ENCODE measurements at places on chromosomes 1 and 21. TPM values are rescaled to one million over a fixed set of nuclear protein-coding genes. Genes with fewer than 3 reads are reported as not detected.
A peak's percentile ranks its signal among the peaks of the same experiment; 100 is the strongest.

Gene CLCA4
- not detected for total RNA-seq

Gene THEM5
- not detected for total RNA-seq

Gene KIF2C
- total RNA-seq: 0.23 TPM

Gene BECN2
- total RNA-seq: not detected

Gene CACNA1S
- 0.05 TPM for total RNA-seq

Gene RORC
- total RNA-seq: 22.3 TPM

Gene RPE65
- not detected for total RNA-seq

Gene CELA3B
- total RNA-seq: not detected

DNA sequence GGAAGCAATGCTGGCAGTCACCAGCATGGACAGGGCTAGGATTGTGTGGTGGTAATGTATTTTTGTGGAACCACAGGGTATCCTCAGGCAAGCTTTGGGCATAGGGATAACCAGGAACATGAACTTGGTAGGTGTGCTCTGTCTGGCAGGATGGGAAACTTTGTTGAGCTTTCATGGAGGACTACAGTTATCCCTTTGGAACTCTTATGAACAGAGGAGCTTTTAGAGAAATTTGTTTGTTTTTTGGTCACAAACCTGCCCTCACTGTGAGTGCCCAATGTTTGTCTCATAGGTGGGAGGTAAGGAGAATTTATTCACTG is 54.4 kb downstream of the MACF1 start:
- no peak overlapping the region for H3K4me3 ChIP-seq
- H3K27me3 ChIP-seq: no peaks in the 10 kb centered on the region
- peaks cover 12% of the 10 kb centered on the region for H3K4me1 ChIP-seq
- no peak overlapping the region for H3K27ac ChIP-seq
- H3K36me3 ChIP-seq: no peaks in the 10 kb centered on the region
- no peak for DNase-seq

GRCh38 chr1:37047542-37047941 is 13.2 kb upstream of the GRIK3 start:
- no peak overlapping the region for H3K4me3 ChIP-seq
- H3K4me1 ChIP-seq: no peaks in the 10 kb centered on the region
- no peaks in the 10 kb centered on the region for H3K27me3 ChIP-seq
- no peak overlapping the region for H3K27ac ChIP-seq

- H3K36me3 ChIP-seq: no peaks in the 10 kb centered on the region
- no peak for DNase-seq
- H3K27me3 ChIP-seq: no peaks in the 10 kb centered on the region
Measured at GRCh38 chr1:54325284-54325683, 80.9 kb downstream of the SSBP3 start.

DNA sequence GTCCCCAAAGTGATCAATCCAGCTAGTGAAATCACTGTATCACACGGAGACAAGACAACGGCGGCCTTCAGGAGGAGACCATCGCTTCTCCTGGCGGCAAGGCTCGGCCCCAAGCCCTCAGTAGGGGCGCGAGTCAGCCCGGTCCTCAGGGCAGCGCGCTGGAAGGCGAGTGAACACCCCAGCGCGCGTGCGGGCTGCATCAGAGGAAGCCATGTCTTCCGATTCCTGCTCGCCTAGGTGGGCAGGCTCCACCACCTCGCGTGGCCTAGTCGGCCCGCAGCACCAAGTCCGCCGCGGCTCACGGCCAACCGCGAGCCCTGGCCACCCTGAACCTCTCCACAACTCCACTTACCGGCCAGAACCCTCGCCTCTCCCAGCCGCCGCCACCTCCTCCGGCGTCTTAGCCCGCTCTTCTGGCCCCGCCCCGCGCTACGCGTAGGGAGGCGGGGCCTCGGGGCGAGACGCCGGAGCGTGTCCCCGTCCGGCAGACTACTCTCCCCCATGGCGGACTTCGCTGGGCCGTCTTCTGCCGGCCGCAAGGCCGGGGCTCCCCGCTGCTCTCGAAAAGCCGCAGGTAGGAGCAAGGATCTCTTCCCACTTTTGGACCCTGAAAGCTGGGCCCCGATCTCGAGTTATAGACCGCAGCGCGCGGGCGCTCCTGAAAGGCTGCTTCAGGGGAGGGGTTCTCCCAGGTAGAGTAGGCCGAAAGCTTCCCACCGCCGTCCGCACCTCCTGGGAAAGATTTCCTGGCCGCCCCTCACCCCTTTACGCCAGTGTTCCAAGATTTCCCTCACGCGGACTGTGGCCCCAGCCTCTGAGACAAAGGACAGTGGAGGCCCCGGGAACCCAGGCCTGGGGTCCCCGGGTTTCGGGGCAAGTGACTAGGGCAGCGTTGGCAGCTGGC is at the start of the genes GLMN and RPAP2:
Gene GLMN, minus strand, starts transcription at position 415 of the 904 bp plus-strand sequence. CDS start 988 bp downstream, outside the sequence.
Gene RPAP2, plus strand, starts transcription at position 487 of the 904 bp plus-strand sequence. Its CDS starts 15 bp downstream, at position 502.
- H3K27ac ChIP-seq: peak within 1 kb of the TSS; percentile 79
- H3K36me3 ChIP-seq: no peaks in the 10 kb centered on the region
- H3K4me1 ChIP-seq: peaks cover 5% of the 10 kb centered on the region
- peak; percentile 77 for DNase-seq
- peak within 1 kb of the TSS; percentile 66 for H3K4me3 ChIP-seq
- H3K27me3 ChIP-seq: no peaks in the 10 kb centered on the region

DNA sequence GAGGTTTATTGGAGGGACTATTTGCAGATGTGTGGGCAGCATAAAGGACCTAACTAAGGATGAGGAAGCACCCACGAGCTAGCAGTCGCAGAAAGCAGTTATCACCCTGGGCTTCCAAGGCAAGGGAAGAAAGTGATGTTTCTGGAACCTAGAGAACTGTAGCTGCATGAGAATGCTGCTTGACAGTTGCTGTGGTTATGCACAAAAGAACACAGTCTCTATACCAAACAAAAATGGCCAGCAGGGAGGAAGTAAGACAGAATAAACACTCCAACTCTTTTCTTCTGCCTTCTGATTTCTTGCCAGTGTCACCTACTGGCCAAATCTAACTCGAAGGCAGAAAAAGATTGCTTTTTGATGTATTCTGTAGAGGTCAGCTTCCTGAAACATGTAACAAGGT is 190.2 kb downstream of the RASAL2 start:
- H3K4me1 ChIP-seq: no peaks in the 10 kb centered on the region
- H3K27ac ChIP-seq: no peak overlapping the region
- H3K4me3 ChIP-seq: no peak overlapping the region
- H3K27me3 ChIP-seq: no peaks in the 10 kb centered on the region
- no peak for DNase-seq

DNA sequence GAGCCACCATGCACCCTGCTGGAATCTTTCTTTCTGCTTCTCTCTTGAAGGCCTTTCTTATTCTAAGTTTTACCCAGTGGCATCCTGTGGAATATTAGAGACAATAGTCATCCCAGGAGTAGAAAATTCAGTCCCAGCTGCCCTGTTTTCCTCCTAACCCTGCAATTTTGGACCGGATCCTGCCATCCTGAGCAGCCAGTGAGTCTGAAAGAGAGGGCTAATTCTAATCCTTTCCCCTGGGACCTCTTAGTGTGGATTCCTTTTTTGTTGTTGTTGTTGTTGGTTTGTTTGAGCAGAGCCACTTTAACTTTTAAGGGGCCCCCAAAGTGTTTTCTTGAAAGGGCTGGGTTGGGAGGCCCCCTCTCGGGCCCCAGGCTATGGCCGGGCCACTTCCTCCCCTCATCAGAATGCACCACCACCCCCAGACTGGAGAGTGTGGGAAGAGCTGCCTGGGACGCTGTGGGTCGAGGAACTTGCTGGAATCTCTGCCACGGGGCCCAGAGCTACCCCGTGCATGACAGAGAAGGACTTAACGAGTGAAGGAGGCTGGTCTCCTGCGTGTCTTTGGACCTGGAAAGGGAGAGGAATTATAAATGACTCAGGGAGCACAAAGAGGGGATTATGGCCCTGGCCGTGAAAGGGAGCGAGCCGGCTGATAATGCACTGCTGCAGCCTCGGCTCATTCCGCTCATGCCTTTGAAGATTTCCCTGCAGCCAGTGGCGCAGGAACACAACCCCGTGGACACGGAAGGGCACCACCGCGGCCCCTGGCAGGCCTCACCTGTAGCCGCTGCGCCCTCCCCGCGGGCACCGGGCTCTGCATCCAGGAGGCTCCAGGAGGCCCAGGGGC is 81.0 kb upstream of the AKT3 start:
- no peaks in the 10 kb centered on the region for H3K4me1 ChIP-seq
- H3K36me3 ChIP-seq: no peaks in the 10 kb centered on the region
- no peaks in the 10 kb centered on the region for H3K27me3 ChIP-seq
- no peak for DNase-seq

GRCh38 chr21:38294609-38295008 is 37.8 kb downstream of the KCNJ15 start:
- H3K4me1 ChIP-seq: no peaks in the 10 kb centered on the region
- H3K27me3 ChIP-seq: no peaks in the 10 kb centered on the region
- no peak overlapping the region for H3K4me3 ChIP-seq
- no peak overlapping the region for H3K27ac ChIP-seq
- H3K36me3 ChIP-seq: no peaks in the 10 kb centered on the region

DNA sequence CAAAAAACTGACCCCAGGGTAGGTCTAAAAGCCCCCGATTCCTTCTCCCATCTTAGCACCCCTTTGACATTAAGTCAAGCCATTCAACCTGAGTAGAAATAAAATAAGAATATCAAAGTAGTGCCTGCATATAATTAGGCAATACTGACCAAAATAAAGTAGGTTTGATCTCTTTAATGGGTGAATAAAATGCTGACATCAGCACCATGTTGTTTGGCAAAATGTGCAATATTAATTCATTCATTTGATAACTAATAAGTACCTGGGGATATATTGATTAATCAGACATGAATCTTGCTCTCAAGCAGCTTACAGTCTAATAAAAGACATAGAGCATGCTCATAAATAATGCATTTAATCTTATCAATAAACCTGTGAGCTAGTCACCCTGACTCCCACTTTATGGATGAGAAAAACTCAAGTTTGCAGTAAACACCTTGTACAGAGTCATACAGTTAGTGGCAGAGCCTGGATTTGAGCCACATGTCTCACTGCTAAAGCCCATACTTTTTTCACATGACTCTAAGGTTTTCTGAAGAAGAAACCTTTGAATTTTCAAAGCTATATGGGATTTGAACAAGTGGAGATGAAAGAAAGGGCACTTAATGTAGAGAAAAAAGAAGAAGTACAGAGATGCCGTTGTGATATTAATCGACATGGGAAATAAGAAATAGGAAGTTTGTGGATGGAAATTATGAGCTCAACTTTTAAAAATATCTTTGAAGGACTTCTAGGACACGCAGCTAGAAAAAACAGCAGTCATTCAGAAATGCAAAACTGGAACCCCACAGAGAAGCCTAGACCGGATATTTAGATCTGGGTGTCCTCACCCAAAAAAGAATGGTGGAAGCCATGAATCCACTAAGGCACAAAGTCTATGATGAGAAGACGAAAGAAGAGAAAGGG is 183.9 kb downstream of the TOMM20 start:
- no peak overlapping the region for H3K27ac ChIP-seq
- no peaks in the 10 kb centered on the region for H3K4me1 ChIP-seq
- H3K4me3 ChIP-seq: no peak overlapping the region
- no peak for DNase-seq
- no peaks in the 10 kb centered on the region for H3K27me3 ChIP-seq
- H3K36me3 ChIP-seq: no peaks in the 10 kb centered on the region

- no peak for DNase-seq
- H3K4me3 ChIP-seq: no peak overlapping the region
- no peak overlapping the region for H3K27ac ChIP-seq
- no peaks in the 10 kb centered on the region for H3K36me3 ChIP-seq
Measured at GRCh38 chr21:32364387-32364786, 28.4 kb downstream of the URB1 start.

- no peak for DNase-seq
- no peaks in the 10 kb centered on the region for H3K36me3 ChIP-seq
- H3K27me3 ChIP-seq: no peaks in the 10 kb centered on the region
- no peak overlapping the region for H3K4me3 ChIP-seq
Measured at GRCh38 chr1:227944090-227944930, 3.4 kb downstream of the WNT9A start.

DNA sequence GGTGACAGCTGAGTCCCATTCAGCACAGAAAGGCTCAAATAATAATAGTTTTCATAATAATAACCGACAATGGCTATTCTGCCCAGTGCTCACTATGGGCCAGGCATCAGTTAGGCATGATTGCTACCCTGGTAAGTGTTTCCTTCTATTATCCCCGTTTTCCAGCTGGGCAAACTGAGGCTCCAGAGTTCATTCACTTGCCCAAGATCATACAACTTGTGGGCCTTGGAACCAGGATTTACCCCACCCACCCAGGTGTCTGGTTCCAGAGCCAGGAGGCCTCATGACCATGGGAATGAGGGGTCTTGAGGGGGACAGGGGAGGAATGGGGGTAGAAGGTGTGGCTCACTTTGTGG is 518 bp downstream of the PLOD1 start:
- H3K27ac ChIP-seq: peak overlapping the region; percentile 64
- H3K4me1 ChIP-seq: peaks cover 17% of the 10 kb centered on the region
- H3K4me3 ChIP-seq: peak overlapping the region; percentile 87
- DNase-seq: no peak
- H3K27me3 ChIP-seq: no peaks in the 10 kb centered on the region

- no peak overlapping the region for H3K27ac ChIP-seq
- no peak for DNase-seq
- no peak overlapping the region for H3K4me3 ChIP-seq
- no peaks in the 10 kb centered on the region for H3K4me1 ChIP-seq
- no peaks in the 10 kb centered on the region for H3K27me3 ChIP-seq
Measured at GRCh38 chr1:195946500-195946899, 661.7 kb downstream of the KCNT2 start.

DNA sequence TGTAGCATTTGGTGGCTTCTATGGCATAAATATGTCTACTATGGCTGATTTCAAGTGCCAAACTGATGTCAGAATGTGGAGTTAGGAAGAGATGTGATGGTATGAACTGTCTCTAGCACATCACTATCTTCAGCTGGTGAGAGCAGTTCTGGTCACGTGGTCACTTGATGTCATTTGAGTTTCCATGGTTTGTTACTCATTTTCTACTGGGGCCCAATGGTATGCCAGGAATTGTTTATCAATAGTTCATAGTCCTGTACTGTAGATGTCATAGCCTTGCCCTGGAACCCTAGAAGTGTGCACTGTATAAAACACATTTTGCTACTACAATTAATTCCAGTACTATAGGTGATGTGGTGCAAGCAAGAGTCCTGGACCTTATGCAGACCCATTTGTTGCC is 153.7 kb downstream of the PDE4B start:
- H3K4me3 ChIP-seq: no peak overlapping the region
- H3K36me3 ChIP-seq: no peaks in the 10 kb centered on the region
- no peak overlapping the region for H3K27ac ChIP-seq
- no peaks in the 10 kb centered on the region for H3K27me3 ChIP-seq
- no peaks in the 10 kb centered on the region for H3K4me1 ChIP-seq
